ENCODE measurements at places on chromosomes 4 and X. TPM values are rescaled to one million over a fixed set of nuclear protein-coding genes. Genes with fewer than 3 reads are reported as not detected.

- no peak for DNase-seq
Measured at GRCh38 chrX:56130031-56130430, 102.1 kb upstream of the KLF8 start.

DNA sequence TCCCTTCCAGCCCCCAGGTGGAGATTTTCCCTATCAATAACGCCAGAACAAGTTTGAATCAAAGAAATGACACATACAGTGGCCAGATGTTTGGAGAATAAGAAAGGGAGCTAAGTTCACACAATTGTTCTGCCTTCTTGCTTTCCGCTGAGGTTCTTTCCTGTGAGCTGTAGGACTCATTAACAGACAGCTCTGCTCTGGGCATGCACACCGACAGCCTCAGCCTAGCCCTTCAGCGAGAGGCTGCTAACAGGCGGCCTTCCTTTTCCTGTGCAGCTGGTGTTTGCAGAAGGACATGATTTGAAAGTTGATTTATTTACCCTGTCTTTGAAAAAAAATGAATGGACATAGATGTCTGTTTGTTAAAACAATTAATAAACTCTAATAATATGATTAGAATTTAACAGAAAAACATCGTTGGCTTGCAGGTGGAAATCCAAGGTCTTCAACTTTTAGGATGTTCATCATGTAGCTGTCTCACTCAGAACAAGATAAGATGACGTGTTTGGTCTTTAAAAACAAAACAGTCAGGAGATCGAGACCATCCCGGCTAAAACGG lies 183.3 kb downstream of the KDR start:
- no peak for DNase-seq

GRCh38 chr4:75087865-75088264 lies 154.9 kb downstream of the PARM1 start:
- DNase-seq = no peak

DNA sequence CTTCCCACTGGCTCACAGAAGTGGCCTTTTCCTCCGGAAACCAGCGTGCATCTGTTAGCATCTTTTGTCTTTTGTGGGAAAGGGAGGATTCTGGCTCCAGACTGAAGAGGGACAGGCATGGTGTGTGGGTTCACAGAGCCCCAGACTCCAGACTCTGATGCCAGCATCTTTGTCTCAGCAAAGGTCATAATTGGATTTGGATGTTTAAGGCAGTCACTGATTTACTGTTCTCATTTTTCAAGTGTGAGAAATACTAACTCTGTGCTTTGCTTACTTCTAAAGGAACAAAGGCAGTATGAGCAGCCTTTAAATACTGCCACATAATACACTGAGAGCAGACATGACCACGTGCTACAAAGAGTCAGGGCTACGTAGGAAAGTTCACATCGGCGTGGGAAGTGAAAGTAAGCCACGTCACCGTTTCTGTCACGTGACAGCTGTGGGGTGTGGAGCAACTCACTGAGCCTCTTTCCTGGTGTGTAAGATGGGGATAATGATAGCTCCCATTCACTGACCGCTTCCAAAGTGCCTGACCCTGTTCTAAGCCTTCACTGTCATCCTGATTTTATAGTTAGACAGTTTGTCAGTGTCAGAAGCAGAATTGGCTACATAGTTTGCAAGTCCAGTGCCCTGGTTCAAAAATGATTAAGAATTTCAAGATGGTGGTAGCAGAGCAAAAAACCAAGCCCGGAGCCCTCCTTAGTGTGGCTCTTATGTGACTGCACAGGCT lies 24.8 kb upstream of the TMSB4X start:
- peak; percentile 68 for DNase-seq

GRCh38 chr4:171130256-171130801 lies 682.9 kb upstream of the GALNTL6 start:
- DNase-seq = peak; percentile 13

DNA sequence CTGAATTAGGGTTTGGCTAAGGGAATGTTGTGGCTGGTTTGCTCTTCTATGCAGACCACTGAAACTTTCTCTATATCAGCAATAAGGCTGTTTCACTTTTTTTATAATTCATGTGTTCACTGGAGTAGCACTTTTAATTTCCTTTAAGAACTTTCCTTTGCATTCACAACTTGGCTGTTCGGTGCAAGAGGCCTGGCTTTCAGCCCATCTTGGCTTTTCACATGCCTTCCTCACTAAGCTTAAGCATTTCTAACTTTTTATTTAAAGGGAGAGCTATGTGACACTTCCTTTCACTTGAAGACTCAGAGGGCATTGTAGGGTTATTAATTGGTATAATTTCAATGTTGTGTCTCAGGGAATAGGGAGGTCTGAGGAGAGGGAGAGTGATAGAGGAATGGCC lies 142.3 kb downstream of the SHROOM4 start:
- no peak for DNase-seq

DNA sequence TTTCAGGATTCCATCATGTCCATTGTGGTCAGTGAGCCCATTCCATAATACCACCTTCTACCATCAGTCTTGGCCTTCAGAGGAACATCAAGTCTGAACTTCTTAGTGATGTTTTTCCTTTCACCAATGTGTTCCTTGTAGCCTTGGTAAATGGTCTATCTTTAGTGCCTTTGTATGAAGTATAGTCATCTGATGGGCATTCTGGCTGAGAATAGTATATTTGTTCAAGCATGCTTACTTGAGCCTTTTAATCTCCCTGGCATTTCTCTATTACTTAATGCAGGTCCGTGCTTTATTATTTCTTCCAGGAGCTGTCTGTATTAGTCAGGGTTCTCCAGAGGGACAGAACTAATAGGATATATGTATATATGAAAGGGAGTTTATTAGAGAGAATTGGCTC lies 99.7 kb downstream of the TLL1 start:
- DNase-seq = no peak

GRCh38 chrX:15465896-15466651 lies 27.1 kb downstream of the PIR start:
- DNase-seq = no peak

DNA sequence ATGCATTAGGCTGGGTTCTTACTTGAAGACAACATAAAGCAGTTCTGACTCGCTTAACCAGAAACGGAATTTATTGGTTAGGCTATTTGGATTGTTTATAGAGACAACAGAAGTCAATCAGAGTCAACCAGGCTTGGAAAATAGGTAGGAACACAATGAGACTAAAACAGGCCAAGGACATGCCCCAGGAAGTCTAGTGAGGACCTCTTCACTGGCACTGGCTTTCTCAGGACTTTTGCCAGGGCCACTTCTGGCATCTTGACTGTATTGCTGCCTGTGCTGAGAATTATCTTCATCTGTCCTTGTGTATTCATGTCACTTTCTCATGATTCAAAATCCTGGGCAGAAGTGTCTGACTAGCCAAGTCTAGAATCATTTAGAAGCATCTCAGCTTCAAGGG lies 19.6 kb downstream of the PGAM4 start:
- DNase-seq = no peak

- no peak for DNase-seq
Measured at GRCh38 chrX:98931216-98931615, 1478.9 kb downstream of the PCDH19 start.

GRCh38 chrX:65610040-65610439 lies 57.4 kb upstream of the MSN start:
- no peak for DNase-seq

DNA sequence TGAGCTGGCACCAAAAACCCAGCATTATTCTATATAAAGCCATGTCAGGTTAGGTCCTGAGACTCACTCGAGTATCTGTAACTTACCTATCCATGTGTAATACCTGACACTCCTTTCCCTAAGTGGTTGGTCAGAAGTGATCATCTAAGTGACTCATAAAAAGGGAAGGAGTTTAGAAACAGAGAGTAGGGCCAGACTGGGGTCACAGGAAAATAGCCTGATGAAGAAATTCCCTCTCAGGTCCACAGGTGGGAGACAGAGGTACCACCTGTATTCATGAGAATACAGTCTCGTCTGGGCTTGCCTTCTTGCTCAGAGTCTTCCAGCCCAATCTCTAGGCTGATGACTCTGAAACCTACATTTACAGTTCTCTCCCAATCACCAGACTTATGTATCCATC lies 161.8 kb upstream of the MAP3K15 start:
- no peak for DNase-seq

DNA sequence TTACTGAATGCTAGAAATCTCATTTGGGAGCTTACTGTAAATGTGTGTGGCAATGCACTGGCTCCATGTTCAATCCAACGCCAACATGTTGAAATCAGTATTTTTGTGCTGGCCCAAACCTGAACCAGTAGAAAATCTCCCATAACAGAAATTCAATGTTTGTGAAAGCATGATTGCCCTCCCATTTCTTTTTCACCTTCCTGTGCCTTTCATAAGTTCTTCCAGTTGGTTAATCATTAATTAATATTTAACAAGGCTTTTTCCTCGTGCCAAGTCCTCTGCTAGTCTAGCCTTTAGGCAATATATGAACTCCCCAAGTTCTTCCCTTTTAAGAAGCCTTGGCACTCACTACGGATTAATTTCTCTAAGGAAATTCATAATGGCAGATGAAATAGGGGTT lies 1.3 kb upstream of the PLS3 start:
- no peak for DNase-seq

GRCh38 chr4:153970169-153970568 lies 181.3 kb upstream of the SFRP2 start:
- DNase-seq = no peak

DNA sequence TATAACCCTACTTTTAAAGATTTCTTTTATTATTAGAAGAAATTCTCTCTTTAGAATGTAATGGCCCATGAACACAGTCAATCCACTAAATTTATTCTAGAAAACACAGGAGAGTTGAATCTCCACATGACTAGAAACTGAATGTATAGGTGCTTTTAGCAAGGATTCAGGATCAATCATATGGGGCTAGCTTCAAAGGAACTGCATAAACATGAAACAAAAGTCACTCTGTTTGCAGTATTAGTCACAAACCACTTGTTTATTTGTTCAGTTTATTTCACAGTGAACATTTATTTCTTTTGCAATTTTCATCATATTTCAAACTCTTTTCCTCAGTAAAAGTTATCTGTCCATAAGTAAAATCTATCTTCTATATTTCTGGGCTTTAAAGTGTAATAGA lies 1604.6 kb downstream of the PCDH18 start:
- peak; percentile 21 for DNase-seq

- DNase-seq = peak; percentile 53
Measured at GRCh38 chrX:111447298-111447697, 35.3 kb upstream of the DCX start.

GRCh38 chrX:131262200-131262599 lies 26.9 kb downstream of the IGSF1 start:
- no peak for DNase-seq

DNA sequence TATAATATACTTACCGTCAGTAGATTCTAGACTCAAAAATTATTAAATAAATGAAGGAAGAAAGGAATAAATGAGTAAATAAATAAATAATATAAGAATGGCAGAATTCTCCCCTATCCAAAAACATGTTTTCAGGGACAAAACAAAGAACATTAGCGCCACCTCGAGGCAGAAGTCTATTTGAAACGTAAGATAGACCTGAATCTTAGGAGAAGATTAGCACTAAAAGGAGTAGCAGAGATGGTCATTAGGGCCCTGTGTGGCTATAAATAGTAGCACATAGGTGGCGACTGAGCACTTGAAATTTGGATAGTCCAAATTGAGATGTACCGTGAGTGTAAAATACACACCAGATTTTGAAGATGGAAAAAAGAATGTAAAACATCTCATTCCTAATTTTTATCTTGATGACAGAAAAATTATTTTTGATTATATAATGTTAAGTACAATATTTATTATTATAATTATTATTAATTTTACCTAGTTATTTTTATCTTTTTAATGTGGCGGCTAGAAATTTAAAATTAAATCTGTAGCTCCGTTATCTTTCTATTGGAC lies 24.3 kb upstream of the SRD5A3 start:
- peak; percentile 90 for DNase-seq

Gene FAM9C
- not detected for total RNA-seq

Gene HERC6
- 2.8 TPM for total RNA-seq

Gene TCEAL3
- total RNA-seq = 5.6 TPM

Gene PABPC1L2B
- total RNA-seq = not detected

Gene CCNB3
- total RNA-seq = 1.1 TPM

Gene PF4V1
- not detected for total RNA-seq

Gene CCSER1
- 23.8 TPM for total RNA-seq

Gene SERPINA7
- total RNA-seq = not detected

Gene ART3
- 8.5 TPM for total RNA-seq

Gene MEPE
- total RNA-seq = not detected

Data from SK-MEL-5 (cell line).